Smooth muscle cell of the pulmonary artery (primary cell): ENCODE measurements at places on chromosomes 16 and 17. TPM values are rescaled to one million over a fixed set of nuclear protein-coding genes. Genes with fewer than 3 reads are reported as not detected.

G6PC1 gene
- total RNA-seq: not detected in 2 replicates

TLCD2 gene
- total RNA-seq: 3.8 and 4.8 TPM in 2 replicates

C17orf78 gene
- total RNA-seq: not detected in 2 replicates

CFAP119 gene
- total RNA-seq: 0.91 and 1.3 TPM in 2 replicates

NPIPA2 gene
- total RNA-seq: 0.69 and 0.98 TPM in 2 replicates

SMIM36 gene
- not detected in 2 replicates for total RNA-seq

ATAD5 gene
- total RNA-seq: 0.79 and 1.1 TPM in 2 replicates

KREMEN2 gene
- not detected in 2 replicates for total RNA-seq

CRYBA1 gene
- total RNA-seq: not detected in 2 replicates

KRT10 gene
- total RNA-seq: 3.1 and 4.3 TPM in 2 replicates

FNDC8 gene
- not detected in 2 replicates for total RNA-seq

SENP3 gene
- 65.9 and 75.8 TPM in 2 replicates for total RNA-seq

CX3CL1 gene
- 4.2 and 10.8 TPM in 2 replicates for total RNA-seq

CES3 gene
- total RNA-seq: 0.39 and 1.2 TPM in 2 replicates

SMTNL2 gene
- total RNA-seq: 0.72 TPM in 1 of 2 replicates, not detected in the other
